Inflammatory macrophage treated with lipopolysaccharide for 4 hours (primary cell): ENCODE measurements at places on chromosomes 2 and 18.

GRCh38 chr2:212892193-212892592 is 259.2 kb downstream of the IKZF2 start:
- no peak for DNase-seq

GRCh38 chr2:47002480-47003381 is 87.1 kb upstream of the MCFD2 start:
- DNase-seq, result peak; percentile 32

DNA sequence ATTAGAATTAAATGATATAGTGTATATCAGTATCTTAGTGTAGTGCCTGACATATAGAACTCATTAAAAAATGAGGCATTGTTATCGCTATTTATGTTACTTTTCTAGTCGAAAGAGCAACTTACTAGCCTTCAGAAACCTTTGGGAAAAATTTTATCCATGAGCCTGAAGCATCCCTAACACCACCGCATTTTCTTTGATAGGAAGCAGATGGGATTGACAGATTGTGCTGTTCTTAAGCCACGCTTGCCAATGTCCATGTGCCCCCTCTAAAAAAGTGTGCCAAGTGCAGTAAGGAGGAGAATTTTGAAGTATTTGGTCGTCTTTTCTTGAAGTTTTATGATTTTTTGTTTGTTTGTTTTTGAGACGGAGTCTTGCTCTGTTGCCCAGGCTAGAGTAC is 29.1 kb downstream of the PPM1B start:
- no peak for DNase-seq

GRCh38 chr2:195146761-195147541 is 510.1 kb upstream of the SLC39A10 start:
- DNase-seq, result no peak

DNA sequence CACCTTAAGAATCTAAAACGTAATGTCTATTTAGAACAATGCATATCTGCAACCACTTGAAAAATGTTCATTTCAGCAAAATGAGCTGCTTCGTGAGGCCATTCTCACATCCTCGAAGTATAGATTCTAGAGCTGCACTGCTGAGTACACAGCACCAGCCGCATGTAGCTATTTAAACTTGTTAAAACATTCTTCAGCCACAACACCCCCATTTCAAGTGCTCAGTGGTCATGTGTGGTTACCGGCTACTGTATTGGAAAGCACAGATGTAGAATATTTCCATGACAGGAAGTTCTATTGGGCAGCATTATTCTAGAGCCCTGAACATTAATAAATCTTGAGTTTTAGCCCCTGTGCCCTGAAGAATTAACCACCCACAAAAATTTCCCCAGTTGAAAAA is 35.0 kb downstream of the SUMO1 start:
- no peak for DNase-seq

GRCh38 chr2:233439191-233439590 is 84.9 kb downstream of the DGKD start:
- no peak for DNase-seq

DNA sequence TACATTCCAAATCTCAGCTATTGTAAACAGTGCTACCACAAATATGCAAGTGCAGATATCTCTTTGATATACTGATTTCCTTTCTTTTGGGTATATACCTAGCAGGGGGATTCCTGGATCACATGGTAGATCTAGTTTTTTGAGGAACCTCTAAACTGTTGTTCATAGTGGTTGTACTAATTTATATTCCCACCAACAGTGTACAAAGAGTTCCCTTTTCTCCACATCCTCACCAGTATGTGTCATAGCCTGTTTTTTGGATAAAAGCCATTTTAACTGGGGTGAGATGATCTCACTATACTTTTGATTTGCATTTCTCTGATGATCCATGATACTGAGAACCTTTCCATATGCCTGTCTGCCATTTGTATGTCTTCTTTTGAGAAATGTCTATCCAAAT is 6.3 kb upstream of the CCNT2 start:
- DNase-seq, result peak; percentile 82

DNA sequence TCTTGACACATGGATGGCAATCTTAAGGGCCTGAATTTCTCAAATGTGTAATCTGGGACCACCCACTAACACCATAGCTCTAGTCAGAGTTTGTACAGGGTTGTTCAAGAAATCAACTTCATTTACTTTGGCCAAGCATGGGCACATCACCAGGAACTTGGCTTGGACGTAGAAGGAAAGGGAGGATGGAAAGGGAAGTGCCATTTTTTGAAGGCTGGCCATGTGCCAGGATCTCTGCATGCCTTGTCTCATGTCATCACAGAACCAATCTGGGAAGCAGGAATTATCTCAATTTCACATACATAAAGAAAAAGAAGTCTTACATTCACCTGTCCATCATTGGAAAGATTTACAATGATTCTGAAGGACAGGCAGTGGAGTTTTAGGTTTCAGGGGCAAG is 128.1 kb downstream of the ANTXR1 start:
- DNase-seq, result no peak

- no peak for DNase-seq
Measured at GRCh38 chr2:220437938-220438337, 810.5 kb downstream of the SLC4A3 start.

GRCh38 chr2:189444322-189444721 is 3.0 kb downstream of the WDR75 start:
- DNase-seq, result peak; percentile 70

DNA sequence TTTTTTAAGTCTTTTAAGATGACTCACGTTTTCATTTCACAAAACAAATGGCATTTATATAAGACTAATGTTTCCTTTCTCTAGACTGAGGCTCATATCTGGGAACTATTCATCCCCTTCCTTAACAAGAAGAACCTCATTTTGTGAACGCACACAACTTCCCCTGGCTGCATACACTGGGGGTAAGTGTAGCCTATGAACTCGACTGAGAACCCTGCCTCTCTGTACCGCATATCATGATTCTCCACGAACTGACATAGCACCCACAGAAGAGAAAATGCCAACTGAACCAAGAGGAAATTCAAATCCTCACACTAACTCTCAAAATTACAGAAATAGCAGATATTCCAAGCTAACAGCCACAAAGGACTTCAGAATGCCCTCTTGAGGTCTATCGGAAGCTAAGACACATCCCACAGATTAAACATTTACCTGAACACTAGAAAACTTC is 236.7 kb downstream of the TCF4 start:
- no peak for DNase-seq

DNA sequence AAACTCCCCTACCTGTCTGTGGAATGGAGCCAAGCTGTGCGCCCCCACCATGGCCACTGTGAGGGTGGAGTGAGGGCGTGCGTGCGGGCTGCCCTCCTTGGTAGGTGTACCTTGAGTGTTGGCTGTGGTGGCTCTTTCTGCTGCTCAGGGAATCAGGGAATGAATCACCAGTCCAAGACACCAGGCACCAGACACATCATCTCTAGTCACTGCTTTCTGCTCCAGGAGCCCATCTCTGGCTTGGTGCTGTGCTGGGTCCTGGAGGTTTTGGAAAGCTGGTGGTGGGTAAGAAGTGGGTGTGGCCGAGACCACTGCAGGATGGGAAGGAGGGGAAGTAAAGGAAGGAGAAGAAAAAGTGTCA is 209.9 kb downstream of the SEPTIN10 start:
- no peak for DNase-seq

GRCh38 chr2:233768076-233768475 is 8.0 kb downstream of the UGT1A1 start:
- no peak for DNase-seq

GRCh38 chr18:3044931-3045698 is 32.2 kb upstream of the LPIN2 start:
- DNase-seq, result peak; percentile 27

DNA sequence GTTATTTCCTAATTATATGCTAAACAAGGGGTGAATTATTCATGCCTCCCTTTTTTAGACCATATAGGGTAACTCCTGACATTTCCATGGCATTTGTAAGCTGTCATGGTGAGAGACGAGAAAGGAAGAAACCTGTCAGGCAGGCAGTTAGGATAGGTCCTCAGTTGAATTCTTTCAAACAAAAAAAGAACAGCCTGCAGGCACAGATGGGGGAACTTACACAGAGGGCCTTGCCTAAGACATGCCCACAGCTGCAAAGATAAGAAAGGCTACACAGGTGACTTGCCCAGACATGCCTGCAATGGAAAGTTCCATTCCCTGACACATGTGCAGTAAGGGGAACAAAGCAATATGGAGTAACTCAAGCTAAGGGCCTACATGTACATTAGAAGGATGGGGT is 128.1 kb downstream of the TMEM163 start:
- DNase-seq, result no peak

- peak; percentile 72 for DNase-seq
Measured at GRCh38 chr18:9095297-9096006, 7.0 kb upstream of the NDUFV2 start.

DNA sequence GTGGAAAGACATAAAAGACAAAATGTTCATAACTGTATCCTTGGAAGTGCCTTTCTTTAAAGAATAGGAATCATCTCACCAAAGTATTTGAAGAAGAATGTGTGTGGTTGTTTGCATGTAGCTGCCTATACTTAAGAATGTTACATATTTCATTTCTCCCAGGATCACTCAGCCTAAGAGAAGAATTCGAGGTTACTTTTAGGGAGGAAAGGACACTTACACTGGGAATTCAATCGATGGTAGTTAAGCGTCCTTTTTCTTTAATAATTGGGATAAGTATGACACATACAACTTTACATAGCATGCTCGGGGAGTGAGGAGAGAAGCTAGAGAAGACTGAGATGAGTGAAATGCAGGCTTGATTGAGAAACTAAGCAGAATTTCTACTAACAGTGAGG is 22.0 kb upstream of the CYP1B1 start:
- no peak for DNase-seq

GRCh38 chr18:31596081-31596872 is 4.6 kb downstream of the TTR start:
- DNase-seq, result no peak

DNA sequence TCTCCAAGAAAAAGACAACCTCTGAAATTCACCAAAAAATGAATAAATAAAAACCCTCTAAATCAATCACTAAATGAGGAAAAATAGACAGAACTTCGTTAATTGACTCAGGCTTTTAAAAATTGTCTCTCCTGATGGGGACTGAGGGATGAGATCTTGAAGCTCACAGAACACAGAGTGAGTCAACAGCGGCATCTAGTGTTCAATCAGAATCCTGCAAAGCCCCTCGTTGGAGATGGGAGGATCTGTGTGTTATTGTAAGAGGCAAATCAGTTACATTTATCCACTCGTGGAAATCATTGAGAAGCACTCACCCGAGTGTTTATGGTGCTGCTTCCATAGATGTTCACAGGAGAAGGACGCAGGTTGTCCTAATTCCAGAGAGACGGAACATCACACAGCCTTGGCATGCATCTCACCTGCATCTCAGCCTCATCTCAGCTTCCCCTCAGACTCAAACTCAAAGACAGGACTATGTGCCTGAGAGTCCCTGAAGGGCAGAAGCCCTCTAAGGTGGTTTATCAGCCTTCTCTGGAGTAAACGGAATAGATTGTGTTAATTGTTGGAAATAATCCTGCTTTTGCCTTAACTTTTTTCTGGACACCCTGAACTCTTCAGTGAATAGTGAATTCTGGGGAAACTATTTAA is 82.0 kb downstream of the MREG start:
- peak; percentile 65 for DNase-seq

DNA sequence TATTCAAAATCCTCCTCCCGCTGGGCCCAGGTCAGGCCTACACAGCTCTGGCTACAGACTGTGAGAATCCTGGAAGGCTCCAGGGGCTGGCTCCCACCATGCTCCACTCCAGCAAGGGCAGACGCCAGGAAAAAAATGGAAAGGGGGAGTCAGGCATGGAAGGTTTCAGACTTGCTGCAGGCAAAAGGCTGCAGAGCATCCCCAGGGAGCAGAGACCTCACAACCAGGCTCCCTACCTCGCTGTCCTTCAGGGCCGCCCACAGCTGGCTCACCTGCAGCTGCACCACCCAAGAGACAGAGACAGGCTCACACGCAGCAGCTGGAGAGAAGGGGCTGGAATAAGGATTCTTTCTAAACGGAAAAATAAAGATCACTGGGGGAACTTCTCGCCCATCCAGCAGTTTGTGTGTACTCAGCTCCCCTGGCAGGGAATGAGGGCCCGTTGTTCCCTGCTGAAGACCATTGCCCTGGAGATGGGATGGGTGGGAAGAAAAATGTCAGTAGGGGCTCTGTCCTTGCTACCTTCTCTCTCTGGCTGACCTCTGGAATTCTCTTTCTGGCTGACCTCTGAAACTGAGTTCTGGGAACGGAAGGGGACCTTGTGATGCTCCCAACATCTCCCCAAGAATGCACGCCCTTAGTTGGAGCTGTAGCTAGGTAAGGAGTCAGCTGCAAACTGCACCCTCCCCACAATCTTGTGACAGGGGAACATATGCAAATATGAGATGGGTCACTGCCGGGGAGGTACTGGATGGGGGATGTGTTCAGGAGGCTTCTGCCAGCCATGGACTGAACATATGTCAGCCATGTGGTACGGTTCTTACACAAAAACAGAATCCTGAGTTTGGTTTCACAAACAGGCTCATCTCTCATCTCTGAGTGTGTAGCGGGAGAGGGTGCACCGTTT is 34.5 kb downstream of the BCL2 start:
- no peak for DNase-seq

- peak; percentile 78 for DNase-seq
Measured at GRCh38 chr2:110674620-110675555, 3.0 kb downstream of the BUB1 start.

GRCh38 chr2:187826023-187826422 is 271.8 kb upstream of the TFPI start:
- no peak for DNase-seq

DNA sequence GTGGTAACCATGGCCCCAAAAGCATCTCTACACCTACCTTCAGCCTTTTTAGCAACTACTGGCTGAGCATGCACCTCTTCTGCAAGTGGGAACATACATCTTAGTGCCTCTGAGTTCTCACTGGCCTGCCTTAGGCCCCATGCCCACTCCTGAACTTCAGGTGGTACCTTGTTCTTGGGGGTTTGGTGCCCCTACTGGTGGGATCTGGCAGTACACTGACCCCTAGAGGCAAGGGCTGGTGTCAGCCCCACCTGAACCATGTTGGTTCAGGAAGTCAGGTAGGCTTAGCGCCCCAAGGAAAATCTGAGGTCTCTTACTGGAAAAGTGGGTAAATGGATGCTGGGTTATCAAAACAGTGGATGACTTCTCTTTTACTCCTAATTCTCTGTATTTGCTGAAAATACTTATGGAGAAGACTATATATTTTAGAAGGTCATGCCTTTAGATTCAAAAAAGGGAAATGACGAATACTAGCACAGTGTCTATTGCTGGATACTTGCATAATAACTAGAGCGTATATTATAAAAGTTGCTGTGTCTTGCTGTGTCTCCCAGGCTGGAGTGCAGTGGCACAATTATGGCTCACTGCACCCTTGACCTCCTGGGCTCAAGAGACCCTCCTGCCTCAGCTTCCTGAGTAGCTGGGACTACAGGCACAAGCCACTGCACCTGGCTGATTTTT is 84.6 kb downstream of the RAB31 start:
- DNase-seq, result peak; percentile 82

- DNase-seq, result no peak
Measured at GRCh38 chr18:45522371-45522770, 92.9 kb upstream of the SLC14A2 start.

DNA sequence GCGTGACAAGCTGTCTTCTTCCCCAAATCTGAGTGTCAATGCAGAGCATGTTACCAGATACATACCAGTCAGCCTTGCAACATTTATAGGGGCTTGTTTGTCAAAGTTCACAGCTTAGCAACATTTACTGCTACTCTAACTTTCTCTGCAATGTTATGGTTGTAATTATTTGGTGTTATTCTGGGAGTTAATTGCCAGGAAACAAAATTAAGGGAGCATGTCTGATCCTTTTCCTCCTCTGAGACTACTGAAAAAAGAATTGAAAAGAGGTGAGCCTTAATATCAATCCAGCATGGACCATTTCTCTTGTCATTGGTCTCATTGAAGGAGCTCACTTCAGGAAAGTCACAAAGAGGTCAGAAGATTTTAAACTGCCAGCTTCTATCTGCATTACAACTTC is 465.6 kb upstream of the LINC00305 start:
- no peak for DNase-seq

- no peak for DNase-seq
Measured at GRCh38 chr2:239388236-239389151, 12.3 kb downstream of the HDAC4 start.
